ENCODE measurements at places on chromosomes 13 and 19.

DNA sequence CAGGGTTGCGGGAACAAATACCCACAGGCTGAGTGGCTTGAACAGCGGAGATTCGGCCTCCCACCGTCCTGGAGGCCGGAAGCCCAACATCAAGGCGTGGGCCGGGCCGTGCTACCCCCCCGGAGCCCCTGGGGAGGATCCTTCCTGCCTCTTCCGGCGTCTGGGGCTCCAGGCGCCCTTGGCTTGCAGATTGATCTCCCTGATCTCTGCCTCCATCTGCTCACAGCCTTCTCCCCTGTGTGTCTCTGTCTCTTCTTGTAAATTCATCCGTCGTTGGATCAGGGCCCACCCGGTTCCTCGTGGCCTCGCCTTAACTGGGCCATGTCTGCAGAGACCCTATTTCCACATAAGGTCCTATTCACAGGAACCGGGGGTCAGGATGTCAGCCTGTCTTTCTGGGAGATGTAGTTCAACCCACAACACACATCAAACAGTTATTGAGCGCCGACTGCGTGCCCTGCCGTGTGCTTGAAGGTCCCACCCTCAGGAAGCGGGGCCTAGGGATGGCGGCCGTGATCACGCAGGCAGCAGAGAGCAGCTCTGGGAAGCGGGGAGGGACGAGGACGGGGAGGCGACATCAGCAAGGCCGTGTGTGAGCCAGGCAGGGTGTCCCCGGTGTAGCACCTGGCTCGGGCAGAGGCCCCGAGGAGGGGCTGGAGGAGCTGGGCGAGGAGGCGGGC lies 21.3 kb downstream of the HCN2 start:
- DNase-seq: peak; percentile 93

GRCh38 chr13:31761951-31762350 lies 22.6 kb downstream of the RXFP2 start:
- DNase-seq: no peak

- DNase-seq: no peak
These were observed 35.2 kb upstream of the C13orf46 start for GRCh38 chr13:114008964-114009589.

DNA sequence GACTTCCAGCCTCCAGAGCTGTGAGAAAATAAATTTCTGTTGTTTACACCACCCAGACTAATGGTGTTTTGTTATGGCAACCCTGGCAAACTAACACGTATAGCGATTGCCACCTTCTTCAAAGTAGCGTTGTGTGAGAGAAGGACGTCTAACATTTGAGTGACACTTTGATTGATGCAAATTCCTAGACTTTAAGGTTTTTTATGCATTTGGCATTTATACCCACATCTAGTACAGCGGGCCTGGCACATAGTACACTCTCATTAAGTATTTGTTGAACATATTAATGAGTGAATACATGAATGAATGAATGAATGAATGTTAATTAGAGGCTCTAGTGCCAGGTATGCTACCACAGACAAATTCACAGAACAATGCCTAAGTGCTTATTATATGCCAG lies 36.7 kb downstream of the POU4F1 start:
- DNase-seq: no peak

DNA sequence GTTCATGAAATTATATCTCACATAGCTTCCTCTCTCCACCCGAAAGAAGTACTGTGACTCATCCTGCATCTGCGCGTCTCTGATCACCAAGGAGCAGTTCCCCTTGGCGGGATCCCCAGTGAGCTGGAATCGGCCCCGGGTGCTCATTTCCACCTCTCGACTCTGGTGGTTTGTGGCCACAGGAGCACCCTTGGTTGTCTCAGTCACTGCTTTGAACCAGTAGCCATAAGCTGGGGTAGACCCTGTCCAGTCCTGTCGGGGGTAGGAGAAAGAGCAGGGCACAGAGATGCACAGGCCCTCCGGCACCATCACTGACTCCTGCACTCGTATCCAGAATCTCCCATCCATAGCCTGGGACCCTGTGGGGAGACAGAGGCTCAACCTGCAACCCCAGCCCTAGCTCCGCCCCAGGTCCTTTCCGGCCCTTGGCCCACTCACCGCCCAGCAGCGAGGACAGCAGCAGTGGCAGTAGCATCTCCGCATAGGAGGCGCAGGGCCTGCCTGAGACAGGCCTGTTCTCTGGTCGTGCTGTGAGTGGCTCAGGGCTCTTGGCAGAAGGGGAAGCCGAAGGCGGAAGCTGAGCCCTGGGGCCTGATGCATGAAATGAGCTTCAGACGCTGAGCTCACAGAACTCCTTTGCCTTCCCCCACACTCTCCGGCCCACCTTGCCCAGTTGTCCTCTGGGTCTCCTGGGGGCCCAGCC lies at the start of gene SIGLEC10:
Gene SIGLEC10 (minus strand): TSS at position 536 of the 703 bp plus-strand sequence. CDS start 61 bp downstream, at position 475.
- peak; percentile 93 for DNase-seq

- DNase-seq: peak; percentile 77
These were observed 1.2 kb downstream of the KPNA3 start for GRCh38 chr13:49791315-49791710.

DNA sequence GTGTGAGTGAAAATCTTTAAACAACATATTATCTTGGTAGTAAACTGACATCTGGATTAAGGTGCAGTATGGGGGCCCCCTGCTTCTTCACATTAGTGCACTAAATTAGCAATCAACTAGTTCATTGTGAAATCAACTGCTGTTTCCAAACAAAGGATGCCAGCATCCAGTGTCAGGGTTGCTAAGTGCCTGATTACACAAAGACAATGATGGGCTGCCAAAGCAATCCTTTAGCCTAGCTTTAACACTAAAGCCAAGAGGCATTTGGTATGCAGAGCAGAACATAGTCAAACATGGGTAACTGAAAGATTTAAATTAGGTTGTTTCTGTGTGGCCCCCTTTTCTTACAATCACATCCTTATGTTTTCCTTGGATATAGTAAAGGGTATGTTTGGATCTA lies 543.1 kb upstream of the SLITRK5 start:
- DNase-seq: peak; percentile 43

GRCh38 chr19:40623403-40624251 lies 22.5 kb downstream of the LTBP4 start:
- DNase-seq: peak; percentile 49

DNA sequence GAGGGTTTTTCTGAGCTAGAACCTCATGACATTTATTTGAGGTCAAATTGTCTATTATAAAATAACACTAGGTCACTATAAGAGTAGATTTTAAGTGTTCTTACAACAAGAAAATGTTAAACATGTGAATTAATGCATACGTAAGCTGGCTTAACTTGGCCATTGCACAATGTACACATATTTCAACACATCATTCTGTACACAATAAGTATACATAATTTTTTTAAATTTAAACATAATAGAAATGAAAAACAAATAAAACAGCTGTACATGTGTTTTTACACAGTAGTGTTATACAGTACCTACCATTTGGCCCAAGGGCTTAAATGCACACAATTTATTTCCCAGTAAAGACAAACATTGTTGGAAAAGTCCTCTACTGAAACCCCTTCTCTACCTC lies 269.9 kb downstream of the DACH1 start:
- no peak for DNase-seq

- peak; percentile 9 for DNase-seq
These were observed 14.2 kb downstream of the FBXO46 start for GRCh38 chr19:45716359-45717130.

GRCh38 chr13:21895779-21896178 lies 224.9 kb downstream of the FGF9 start:
- DNase-seq: no peak

DNA sequence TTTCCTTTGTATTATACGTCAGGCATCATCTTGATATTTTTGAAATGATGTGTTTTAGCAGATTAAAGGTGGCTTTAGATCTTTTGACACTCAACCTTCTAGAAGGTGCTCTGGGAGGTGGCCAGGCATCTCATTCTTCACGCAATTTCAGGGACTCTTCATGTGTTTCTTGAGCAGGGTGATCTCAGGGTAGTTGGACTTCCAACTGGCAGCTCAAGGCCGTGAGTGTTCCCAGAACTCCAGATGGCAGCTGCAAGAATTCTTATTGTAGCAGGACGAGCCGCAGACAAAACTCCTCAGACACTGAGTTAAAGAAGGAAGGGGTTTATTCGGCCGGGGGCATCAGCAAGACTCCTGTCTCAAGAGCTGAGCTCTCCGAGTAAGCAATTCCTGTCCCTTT lies 82.5 kb upstream of the UBAC2 start:
- no peak for DNase-seq

- peak; percentile 62 for DNase-seq
These were observed 207.3 kb downstream of the DLEU7 start for GRCh38 chr13:50636007-50636704.

DNA sequence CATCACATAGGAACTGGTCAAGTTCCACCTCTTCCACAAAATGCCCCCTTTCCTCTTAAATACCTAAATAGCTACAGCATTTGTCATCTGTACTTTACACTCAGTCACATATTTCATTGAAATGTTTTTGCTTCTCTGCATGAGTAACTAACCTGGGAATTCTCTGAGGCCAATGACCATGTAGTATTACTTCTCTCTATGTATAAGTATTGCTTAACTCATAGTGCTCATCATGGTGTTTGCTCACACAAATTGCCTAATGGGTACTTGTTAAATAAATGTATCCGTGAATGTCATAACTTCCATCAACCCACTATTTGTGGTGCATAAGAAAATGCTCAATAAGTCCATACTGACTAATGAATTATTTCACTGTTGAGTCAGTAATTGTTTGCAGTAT lies 115.5 kb downstream of the FGF14 start:
- no peak for DNase-seq

GRCh38 chr13:39257642-39258041 lies 219.4 kb downstream of the NHLRC3 start:
- no peak for DNase-seq

GRCh38 chr13:49550942-49551644 lies 34.3 kb downstream of the RCBTB1 start:
- no peak for DNase-seq

GRCh38 chr19:4368128-4368820 lies 24.9 kb downstream of the MPND start:
- no peak for DNase-seq

DNA sequence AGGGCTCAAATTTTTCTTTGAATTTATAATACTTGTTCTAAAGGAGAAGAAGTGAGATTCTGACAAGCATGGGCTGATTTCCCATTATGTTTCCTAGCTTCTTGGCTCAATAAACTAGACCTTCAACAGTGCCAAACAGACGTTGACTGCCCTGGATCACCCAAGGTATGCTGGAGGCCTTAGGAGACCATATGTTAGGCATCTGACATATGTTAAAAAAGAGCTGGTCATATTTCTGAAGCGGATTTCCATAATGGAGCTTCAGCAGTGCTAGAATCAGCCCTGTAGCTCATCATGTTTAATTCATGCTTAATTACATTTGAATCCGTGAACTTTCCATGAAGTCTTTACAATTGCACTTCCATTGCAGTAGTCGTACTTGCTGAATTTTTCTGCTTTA lies 653.3 kb downstream of the DIAPH3 start:
- no peak for DNase-seq

- DNase-seq: no peak
These were observed 10.2 kb downstream of the C19orf25 start for GRCh38 chr19:1468821-1469254.

GRCh38 chr19:7326105-7326877 lies 22.4 kb upstream of the ARHGEF18 start:
- peak; percentile 69 for DNase-seq

GRCh38 chr13:31545616-31546015 lies 193.7 kb upstream of the RXFP2 start:
- no peak for DNase-seq

DNA sequence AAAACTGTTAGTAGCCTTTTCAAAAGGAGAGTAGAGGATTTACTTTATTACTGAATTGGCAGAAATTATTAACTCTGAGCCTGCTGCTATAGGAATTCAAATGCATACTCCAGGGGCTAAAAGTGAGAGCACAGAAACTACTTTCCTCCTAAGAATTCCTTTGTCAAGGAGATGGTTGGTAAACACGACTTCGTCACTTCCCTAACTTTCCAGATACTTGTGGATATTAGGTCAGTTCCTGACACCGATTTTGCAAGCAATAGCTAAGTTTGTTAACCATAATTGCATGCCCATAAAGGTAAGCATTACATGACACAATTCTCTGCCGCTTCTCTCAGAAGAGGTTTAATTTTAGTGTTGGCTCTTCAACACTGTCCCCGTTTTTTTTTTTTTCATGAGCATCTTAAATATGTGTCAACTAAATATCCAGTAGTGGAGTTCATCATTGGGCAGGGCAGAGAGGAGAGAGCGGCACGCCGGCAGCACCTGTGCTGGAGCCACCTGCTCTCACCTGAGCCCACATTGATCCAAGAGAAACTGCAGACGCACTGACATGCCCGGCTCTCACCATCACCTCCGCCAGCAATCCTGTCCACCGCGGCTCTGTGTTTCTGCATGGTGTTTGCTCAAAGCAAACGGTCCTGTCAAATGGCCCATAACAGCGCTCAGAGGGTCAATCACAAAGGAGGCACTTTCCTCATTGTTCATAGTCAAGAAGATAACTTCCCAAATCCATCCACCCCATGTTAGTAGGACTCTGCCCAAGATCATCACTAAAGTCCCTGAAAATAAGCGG lies 2.6 kb downstream of the MED26 start:
- no peak for DNase-seq
